Germinal center (tissue), 1 donor: ENCODE measurements at places on chromosomes 4 and X.

DNA sequence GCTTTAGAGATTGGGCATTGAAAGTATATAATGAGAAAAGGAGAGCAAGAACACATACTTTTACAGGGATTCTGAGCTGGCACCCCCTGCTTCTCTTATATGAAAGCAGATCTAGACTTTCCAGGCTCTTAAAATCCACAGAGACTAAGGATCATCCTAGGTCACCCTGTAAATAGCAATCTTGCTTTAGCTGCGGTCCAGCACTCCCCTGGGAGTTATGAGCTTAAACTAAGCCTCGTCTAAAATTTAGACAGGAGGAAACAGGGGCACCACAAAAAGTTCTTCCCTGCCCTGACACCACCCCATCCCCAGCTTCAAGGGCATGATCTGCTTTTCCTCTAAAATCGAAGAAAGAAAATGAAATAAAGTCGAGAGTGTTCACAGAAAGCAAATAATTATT, 143.3 kb upstream of the KCNIP4 start:
- DNase-seq, result no peak

- no peak for DNase-seq
These were observed 341.0 kb downstream of the NR3C2 start for GRCh38 chr4:148101235-148101634.

DNA sequence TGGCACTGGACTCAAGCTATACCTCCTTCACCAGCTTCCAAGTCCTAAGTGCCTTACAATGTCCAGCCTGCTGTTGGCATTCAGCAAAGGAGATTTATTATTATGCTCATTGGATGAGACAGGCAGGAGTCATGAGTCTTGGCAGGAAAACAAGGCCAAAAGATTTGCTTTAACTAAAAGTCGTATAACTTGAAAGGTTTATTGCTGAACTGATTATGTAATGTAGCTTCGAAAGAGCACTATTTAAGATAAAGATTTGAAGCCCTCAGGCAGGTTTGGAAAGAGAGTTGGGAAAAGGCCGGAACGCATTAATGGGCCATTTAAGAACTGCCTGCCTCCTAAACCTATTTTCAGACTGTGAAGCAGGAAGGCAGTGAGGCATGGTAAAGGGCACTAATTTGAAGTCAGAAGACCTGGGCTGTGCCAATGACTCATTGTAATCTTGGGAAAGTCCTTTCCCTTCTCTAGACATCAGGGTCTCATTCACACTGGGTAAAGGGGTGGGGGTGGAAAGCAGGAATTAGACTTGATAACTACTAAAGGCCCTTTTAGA, 280.5 kb upstream of the EDA2R start:
- no peak for DNase-seq

- no peak for DNase-seq
These were observed 238.1 kb downstream of the BMPR1B start for GRCh38 chr4:94995684-94996394.

- DNase-seq, result no peak
These were observed 175.2 kb downstream of the MGST2 start for GRCh38 chr4:139840773-139841172.

GRCh38 chr4:47120783-47121182, 89.4 kb downstream of the GABRB1 start:
- DNase-seq, result no peak

DNA sequence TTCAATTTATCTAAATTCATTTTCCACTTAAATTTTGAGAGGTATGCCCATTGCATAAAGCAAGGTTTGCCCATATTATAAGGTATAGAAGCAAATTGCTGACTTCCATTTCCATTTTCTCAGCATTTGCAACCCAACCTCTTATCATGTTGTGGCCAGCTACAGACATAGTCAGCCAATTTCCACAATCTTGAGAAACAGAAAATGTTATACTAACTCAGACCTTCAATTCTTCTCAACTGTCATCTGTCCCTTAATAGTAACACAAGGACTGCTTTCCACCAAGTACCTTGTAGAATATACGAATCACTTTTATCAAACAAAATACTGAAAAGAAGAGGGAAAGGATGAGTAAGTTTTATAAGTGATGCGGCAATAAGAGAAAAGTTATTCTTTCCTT, 11.2 kb upstream of the GRIA3 start:
- DNase-seq, result no peak

DNA sequence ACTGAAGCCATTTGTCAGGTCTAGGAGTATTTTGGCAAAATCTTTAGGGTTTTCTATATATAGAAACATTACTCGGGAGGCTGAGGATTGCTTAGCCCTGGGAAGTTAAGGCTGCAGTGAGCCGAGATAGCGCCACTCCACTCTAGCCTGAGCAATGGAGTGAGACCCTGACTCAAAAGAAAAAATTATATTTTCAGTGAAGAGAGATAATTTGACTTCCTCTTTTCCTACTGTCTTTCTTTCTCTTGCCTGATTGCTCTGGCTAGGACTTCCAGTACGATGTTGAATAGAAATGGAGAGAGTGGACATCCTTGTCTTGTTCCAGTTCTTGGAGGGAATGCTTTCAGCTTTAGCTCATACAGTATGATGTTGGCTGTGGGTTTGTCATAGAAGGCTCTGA, 44.4 kb downstream of the UCHL1 start:
- no peak for DNase-seq

DNA sequence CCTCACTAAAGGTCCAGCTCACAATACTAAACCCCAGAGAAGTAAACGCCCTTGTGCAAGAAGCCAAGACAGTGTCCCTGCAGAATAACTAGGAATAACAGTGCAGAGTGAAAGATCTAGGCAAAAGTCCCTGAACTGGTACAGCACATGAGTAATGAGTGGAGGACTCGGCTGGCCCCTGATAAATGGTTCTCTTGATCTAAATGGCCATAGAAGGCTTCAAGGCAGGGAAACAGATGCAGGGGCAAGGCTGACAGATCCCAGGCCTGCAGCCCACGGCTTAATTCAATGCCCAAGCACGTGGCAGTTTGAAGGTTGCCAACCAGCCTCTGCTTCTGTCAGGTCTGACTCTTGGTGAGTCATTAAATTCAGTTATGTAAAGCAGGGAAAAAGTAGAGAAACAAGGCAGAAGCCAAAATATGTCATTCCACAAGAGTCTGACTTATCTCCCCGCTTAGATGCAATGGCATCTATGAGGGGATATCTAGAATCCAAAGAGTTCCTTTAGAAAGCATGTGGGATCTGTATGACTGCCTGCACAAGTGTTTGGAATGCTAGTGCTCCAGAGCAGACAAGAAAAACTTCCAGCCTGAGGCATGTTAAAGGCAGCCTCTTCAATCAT, 121.3 kb downstream of the PRDM5 start:
- DNase-seq, result no peak

DNA sequence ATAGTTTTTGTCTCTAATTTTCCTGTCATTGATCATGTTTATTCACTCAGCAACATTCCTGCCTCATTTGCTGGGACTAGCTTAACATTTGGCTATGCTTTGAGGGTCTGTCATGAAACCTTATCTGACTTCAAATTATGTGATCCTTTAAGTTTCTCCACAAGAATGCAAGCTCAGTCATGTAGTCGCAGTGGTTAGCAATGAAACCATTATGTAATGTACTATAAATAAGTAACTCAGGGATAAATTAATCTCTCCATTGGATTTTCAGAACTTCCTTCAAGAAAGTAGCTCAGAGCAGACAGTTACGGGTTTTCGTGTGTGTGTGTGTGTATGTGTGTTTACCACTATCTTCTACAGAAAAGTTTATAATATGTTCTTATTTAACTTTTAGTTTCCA, 993.6 kb downstream of the ADGRL3 start:
- no peak for DNase-seq

- no peak for DNase-seq
These were observed 25.1 kb downstream of the OCRL start for GRCh38 chrX:129565046-129565650.

DNA sequence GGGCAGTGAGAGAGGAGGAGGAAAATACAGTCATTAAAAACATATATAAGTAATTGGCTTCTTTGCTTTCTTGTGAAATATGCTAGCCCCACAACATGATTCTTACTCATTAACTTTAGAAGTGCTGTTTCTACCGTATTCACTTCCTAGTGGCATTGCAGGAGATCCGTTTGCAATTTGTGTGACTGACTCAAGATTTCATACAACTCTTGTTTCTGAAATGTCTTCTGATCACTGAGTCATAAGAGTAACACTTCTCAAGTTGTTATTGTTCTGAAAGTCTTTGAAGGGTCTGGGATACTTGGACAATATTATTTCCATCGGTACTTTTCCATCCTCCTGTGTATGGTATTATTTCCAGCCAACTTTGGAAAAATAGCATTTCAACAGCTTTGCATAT, 310.8 kb downstream of the PACRGL start:
- DNase-seq, result no peak

GRCh38 chr4:66273110-66273509, 602.8 kb upstream of the EPHA5 start:
- DNase-seq, result no peak

DNA sequence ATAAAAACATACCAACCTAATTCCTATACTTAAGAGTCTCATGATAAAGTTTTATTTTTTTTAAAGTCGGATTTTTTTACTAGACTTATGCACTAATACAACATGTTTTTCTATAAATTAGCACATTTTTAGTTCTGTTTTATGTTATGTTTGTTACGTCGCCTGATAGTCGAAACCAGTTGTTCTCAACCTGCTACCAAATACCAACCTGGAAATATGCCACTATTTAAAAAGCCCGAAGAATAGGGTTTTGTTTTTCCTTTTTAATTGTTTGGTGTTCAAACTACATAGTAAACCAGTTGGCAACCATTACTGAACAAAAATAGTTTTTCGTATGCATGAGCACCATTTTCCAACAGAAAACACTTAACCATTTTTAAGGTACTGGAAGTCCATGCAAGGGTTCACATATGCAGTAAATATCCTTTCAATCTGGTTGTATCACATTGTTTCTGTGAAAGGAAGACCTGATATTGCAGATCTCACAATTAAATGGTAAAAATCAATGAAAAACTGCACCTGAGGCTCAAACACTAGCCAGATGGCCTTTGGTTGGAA, 1.4 kb downstream of the WDFY3 start:
- no peak for DNase-seq

GRCh38 chr4:49516796-49517195, 530.7 kb downstream of the CWH43 start:
- no peak for DNase-seq

DNA sequence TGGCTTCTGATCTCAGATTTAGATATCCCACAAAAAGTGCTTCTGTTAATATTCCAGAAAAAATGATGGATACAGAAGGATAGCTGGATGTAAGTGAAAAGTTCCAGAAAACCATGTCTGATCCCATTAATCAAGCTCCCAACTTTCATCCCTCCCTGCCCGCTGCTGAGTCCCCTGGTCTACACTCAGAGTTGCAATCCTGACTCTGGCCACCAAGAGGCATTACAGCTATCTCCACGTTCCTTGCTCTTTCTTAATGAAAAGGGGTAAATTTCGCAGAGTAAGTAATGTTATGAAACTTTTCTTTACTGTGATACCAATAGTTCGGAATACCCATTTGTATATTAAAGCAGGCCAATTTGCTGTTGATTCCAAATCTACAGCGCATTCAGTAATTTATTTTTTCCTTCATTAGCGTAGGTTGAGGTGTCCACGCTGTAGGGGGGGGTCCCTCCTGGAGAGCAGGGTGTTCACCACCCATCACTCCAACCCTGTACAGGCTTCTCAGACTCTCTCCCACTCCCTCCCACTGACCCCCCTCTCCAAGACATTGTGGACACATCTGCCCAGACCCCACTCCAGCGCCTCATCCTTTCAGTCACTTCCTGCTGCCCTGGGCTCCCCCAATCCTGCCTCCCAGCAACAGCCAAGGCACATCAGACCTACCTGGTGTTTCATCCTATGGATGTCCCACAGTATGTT, 55.1 kb downstream of the RAB40A start:
- peak; percentile 21 for DNase-seq

- no peak for DNase-seq
These were observed 508.5 kb downstream of the MID1IP1 start for GRCh38 chrX:39309721-39310152.

DNA sequence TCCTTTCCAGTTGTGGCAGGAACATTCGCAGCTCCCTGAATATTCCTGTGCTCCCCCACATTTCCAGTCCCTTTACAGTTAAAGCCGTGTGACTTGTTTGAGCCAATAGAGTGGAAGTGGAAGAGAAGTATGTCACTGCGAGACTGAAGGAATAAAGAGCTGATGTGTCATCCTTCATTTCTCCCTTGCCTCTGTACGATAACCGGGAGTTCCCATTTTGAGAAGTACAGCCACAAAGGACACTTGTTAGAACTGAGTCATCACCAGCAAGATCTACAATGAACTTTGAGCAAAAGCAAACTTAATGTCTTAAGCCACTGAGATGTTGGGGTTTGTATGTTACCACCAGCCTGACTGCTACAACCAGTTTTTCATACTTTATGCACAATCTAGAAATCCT, 92.3 kb downstream of the SPRY1 start:
- no peak for DNase-seq

GRCh38 chrX:56882581-56882980, 112.8 kb downstream of the SPIN3 start:
- DNase-seq, result no peak

DNA sequence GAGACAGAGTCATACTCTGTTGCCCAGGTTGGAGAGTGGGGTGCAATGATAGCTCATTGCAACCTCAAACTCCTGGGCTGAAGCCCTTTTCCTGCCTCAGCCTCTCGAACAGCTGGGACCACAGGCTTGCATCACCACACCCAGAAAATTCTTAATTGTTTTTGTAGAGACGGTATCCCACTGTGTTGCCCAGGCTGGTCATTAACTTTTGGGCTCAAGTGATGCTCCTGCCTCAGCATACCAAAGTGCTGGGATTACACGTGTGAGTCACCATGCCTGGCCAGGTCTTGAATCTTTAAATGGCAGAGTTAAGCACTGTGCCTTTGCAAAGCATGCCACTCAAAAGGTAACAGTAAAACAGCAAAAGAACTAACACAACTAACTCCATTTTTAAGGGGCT, 28.6 kb upstream of the BBS12 start:
- DNase-seq, result no peak

DNA sequence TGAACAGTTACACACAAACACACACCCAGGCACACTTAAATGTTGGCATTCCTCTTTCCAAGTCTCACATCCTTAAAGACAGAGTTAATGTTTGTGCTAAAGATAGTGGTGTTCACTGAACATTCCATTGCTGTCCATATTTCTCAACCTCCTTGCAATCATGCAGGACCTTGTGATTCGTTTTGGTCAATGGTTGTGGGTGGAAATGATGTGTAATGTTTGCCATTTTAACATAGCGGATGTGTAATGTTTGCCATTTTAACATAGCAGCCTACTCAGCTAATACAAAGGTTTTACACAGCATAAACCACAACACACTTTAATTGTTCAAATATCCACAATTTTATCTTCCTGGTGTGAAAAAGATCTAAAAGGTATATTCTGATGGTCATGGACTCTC, 93.9 kb downstream of the CEP44 start:
- DNase-seq, result no peak

DNA sequence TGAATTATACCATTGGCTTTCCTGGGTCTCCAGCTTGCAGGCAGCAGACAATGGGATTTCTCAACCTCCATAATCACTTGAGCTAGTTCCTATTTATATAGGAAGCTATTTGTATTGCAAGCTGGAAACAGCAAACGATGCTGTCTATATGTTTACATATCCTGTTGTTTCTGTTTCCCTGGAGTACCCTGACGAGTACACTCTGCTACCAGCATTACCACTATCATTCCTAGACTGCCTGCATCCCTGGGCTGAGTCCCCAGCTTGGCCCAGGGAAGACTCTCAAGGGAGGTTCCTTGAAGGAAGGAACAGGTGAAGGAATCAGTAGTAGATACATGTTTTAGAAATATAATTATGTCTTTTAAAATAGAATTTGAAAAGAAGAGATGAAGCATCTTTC, 81.4 kb downstream of the EVC2 start:
- DNase-seq, result no peak
